Activated T-cell treated with anti-CD3 and anti-CD28 coated beads, Interleukin-2, amount 50 U/mL, for 4 hours (primary cell): ENCODE measurements at places on chromosomes 7 and 10.

- peak; percentile 33 for DNase-seq
Observed at GRCh38 chr10:122267849-122268737, 3.0 kb upstream of the BTBD16 start.

DNA sequence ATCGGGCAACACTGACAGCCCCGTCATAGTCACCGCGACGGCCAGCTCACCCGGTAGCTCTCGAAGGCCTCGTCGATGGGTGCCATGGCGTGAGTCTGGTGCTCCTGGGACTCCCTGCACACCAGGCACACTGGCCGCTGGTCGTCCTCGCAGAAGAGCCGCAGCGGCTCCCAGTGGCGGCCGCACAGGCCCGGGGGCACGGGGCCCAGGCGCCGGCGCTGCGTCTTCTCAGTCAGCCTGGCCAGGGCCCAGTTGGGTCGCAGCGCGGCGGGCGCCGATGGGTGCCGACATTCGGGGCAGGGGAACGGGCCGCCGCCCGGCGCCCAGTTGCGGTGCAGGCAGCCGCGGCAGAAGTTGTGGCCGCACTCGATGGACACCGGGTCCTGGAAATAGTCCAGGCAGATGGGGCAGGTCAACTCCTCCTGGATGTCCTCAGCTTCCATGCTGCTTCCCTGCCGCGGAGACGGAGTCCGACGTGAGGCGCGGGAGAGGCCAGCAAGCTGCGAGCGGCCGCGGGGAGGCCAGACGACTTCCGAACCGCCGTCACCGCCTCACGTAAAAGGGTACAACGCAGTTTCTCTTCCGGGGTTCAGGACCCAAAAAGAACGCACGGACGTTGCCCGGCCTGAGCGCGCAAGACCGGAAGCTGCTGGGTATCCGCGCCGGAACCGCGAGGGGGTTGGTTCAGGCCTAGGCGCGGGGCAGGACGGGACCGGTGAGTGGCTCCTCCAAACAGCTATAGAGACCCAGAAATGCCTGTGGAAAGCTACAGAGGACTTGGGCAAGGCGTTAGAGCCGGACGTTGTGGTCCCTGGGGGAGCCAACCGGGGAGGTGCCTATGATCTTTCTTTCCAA, at the start of gene TRIM4:
TRIM4 (minus strand) TSS at position 572 of the 855 bp plus-strand sequence; CDS start at position 443, 129 bp downstream.
- peak; percentile 81 for DNase-seq

DNA sequence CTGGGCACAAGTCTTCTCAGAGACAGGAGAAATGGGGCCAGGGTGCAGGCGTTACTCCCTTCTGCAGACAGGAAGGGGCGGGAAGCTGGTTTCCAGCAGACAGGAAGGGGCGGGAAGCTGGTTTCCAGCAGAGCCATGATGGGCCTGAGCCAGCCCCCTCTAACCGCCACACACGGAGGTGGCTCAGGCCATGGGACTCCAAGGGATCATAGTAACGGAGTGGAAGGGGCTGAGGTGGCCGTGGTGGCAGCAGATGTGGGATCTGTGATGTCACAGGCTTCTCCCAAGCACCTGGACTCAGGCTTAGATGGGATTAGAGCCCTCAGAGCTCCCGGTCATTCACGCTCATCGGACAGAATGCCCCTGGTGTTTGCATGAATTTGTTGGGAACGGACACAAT, 177.8 kb downstream of the USP6NL start:
- no peak for DNase-seq

GRCh38 chr10:125911990-125912389, 15.6 kb downstream of the FANK1 start:
- no peak for DNase-seq

GRCh38 chr10:132654708-132655661, 117.4 kb downstream of the INPP5A start:
- DNase-seq = peak; percentile 53

DNA sequence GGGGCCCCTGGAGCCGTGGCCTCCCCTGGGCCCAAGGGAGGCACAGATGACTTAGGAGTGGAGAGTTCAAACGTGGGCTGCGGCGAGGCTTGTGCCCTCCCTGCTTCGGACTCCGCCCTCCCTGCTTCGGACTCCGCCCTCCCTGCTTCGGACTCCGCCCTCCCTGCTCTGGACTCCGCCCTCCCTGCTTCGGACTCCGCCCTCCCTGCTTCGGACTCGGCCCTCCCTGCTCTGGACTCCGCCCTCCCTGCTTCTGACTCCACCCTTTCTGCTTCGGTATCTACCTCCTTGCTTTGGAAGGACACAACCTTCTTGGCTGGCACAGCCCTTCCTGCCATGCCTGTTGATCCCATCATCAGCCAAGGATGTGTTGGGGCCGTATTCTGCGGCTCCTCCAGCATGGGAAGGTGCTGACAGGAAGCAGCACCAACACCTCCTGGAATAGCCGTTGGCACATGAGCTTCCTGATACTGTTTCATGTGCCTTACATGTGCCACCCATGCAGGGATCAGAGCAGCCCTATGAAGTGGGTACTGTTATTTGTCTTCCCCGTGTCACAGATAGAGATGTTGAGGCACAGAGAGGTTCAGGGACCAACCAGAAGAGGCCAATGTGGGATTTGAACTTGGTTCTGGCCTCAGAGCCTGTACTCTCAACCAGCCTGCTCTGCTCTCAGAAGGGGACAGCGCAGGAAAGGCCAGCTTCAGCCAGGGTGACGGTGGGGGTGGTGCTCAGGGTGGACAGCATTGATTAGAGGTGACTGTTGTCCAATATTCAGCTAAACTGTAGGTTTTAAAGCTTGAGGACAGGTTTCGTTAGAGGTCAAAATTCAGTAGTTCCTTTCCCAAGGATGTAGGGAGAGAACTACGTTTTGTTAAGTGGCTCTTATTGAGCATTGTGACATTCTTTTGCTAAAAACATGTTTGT, 114.5 kb downstream of the NKX6-2 start:
- DNase-seq = no peak

GRCh38 chr7:150430465-150431085, 19.9 kb upstream of the GIMAP8 start:
- no peak for DNase-seq
